ENCODE measurements at places on chromosomes 2 and 18.

- no peaks in the 10 kb centered on the region for H3K27me3 ChIP-seq
- DNase-seq: no peak
- H3K36me3 ChIP-seq: no peaks in the 10 kb centered on the region
- no peak overlapping the region for H3K4me3 ChIP-seq
- H3K4me1 ChIP-seq: no peaks in the 10 kb centered on the region
Observed at GRCh38 chr2:80519121-80519643, 214.6 kb upstream of the LRRTM1 start.

DNA sequence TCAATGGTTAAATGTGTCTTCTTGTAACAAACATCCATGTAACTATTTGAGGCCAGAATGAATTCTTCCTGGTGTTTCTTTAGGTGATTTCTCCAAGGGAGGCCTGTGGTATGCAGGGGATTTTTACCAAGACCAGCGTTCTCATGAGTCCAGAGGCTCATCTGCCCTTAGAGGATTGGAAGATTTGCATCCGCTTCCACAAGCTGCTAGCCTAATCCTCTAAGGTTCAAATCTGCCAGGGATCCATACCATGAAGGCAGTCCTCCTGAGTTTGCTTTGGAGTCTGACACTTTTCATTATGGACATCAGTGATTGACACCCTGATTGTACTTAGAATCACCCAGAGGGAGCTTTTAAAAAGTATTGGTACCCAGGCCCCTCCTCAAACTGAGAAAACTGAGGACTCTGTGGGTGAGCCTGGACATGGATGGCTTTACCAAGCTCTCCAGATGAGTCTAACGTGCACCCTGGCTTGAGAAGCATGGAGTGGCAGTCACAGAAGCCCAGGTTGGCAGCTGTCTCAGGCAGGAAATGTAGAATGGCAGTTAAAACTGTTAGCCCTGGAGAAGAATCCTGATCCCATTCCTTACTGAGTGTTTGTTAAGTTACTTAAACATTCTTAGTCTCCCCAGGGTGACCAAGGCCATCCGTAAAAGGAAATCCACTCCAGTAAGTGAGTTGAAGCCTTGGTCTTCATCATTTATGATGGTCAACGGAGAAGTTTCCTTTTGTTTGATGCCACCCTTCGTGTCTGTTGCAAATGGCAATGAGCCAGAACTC, 95.3 kb upstream of the RMDN2 start:
- H3K27ac ChIP-seq: peak overlapping the region; percentile 71
- no peak overlapping the region for H3K4me3 ChIP-seq
- H3K4me1 ChIP-seq: peaks cover 14% of the 10 kb centered on the region
- DNase-seq: no peak

DNA sequence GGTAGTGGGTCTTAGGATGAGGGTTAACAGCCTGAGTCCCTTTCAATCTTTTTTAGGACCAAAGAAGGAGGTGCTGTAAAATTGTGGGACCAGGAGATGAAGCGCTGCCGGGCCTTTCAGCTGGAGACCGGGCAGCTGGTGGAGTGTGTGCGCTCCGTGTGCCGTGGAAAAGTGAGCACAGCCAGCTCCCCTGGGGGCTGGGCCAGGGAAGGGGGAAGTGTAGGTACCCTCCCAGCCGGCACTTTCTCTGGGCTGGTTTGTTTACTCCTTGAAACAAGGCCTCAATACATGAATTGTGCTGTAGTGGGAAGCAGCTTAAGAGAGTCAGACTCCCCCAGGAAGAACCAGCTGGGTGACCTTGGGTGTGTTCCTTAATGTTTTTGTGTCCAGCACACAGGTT, 90.1 kb downstream of the RTN4 start:
- H3K27me3 ChIP-seq: no peaks in the 10 kb centered on the region
- H3K36me3 ChIP-seq: no peaks in the 10 kb centered on the region
- DNase-seq: no peak
- H3K4me1 ChIP-seq: no peaks in the 10 kb centered on the region
- no peak overlapping the region for H3K4me3 ChIP-seq

GRCh38 chr2:223929571-223930102, 15.5 kb downstream of the WDFY1 start:
- no peaks in the 10 kb centered on the region for H3K36me3 ChIP-seq
- no peak overlapping the region for H3K27ac ChIP-seq
- H3K4me1 ChIP-seq: no peaks in the 10 kb centered on the region
- no peak for DNase-seq
- H3K27me3 ChIP-seq: no peaks in the 10 kb centered on the region

DNA sequence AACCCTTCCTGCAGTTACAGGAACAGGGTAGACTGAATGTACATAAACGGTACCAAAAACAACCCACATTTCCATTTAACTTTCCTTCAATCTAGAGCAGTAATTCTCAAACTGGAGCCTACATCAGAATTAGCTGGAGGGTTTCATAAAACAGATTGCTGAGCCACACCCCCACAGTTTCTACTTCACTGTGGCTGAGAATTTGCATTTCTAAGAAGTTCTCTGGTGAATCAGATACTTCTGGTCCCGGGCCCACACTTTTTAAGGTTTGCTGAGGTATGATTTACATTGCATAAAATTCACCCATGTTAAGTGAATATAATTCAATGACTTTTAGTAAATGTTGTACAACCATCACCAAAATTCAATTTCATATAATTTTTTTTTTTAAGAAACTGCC, 113.7 kb downstream of the SRBD1 start:
- no peak overlapping the region for H3K27ac ChIP-seq
- H3K27me3 ChIP-seq: no peaks in the 10 kb centered on the region
- DNase-seq: no peak

- H3K27me3 ChIP-seq: no peaks in the 10 kb centered on the region
- no peaks in the 10 kb centered on the region for H3K4me1 ChIP-seq
- DNase-seq: no peak
- H3K27ac ChIP-seq: no peak overlapping the region
- no peaks in the 10 kb centered on the region for H3K36me3 ChIP-seq
- H3K4me3 ChIP-seq: no peak overlapping the region
Observed at GRCh38 chr18:42437646-42438045, 482.6 kb downstream of the PIK3C3 start.

- no peaks in the 10 kb centered on the region for H3K36me3 ChIP-seq
- H3K27me3 ChIP-seq: no peaks in the 10 kb centered on the region
- no peak overlapping the region for H3K27ac ChIP-seq
- no peaks in the 10 kb centered on the region for H3K4me1 ChIP-seq
- no peak overlapping the region for H3K4me3 ChIP-seq
Observed at GRCh38 chr2:176592216-176592615, 323.0 kb downstream of the MTX2 start.

DNA sequence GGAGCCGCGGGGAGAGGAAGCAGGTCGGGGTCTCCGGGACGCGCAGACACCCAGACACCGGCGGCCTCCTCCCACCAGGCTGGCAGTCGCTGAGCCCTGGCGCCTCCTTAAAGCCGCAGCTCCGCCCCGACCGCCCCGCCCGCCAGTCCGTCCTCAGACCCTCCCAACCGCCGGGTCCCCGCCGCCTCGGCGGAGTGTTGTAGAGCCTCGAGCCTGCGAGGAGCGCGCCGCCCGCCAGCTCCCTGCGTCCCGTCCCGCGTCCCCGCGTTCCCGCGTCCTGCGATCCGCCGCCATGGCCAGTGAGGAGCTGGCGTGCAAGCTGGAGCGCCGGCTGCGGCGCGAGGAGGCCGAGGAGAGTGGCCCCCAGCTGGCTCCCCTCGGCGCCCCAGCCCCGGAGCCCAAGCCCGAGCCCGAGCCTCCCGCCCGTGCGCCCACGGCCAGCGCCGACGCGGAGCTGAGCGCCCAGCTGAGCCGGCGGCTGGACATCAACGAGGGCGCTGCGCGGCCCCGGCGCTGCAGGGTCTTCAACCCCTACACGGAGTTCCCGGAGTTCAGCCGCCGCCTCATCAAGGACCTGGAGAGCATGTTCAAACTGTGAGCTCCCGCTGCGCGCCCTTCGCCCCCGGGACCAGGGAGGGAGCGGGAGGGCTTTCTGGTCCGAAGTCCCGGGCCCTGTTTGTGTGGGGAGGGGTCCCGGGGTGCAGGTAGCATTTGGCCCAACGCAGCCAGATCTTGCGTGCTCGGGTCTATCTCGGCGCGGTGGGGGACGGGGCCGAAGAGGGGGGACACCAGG, at the start of gene EFHD1:
TSS of gene EFHD1 (plus strand) at position 192 of the 793 bp plus-strand sequence. CDS start at position 293, 101 bp downstream.
- H3K36me3 ChIP-seq: no peaks in the 10 kb centered on the region
- peak within 1 kb of the TSS; percentile 62 for H3K4me3 ChIP-seq
- H3K27ac ChIP-seq: peak within 1 kb of the TSS; percentile 65
- no peaks in the 10 kb centered on the region for H3K4me1 ChIP-seq
- peaks cover 67% of the 10 kb centered on the region for H3K27me3 ChIP-seq

DNA sequence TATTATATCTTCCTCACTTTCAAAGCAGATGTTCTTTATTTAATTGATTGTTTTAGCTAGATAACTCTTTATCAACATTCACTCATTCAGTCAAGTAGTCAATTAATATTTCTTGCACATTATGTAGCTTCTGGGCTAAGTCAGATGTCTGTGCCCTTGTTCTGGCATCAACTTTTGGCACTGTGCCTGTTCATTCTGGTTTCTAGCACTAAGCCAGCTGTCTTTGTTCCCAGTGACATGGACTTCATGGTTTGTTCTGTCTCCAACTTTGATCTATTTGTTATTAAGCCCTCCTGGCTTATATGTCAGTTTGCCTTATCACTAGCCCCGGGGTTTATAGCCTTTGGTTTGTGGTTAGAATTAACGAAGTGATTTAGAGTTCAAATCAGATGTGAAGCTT, 247.9 kb upstream of the SYT4 start:
- no peaks in the 10 kb centered on the region for H3K27me3 ChIP-seq
- no peaks in the 10 kb centered on the region for H3K36me3 ChIP-seq
- no peaks in the 10 kb centered on the region for H3K4me1 ChIP-seq
- H3K4me3 ChIP-seq: no peak overlapping the region
- DNase-seq: no peak

GRCh38 chr2:211901226-211901846, 637.3 kb downstream of the ERBB4 start:
- no peak overlapping the region for H3K27ac ChIP-seq
- no peak overlapping the region for H3K4me3 ChIP-seq
- no peaks in the 10 kb centered on the region for H3K4me1 ChIP-seq
- no peak for DNase-seq

GRCh38 chr2:141770530-141770929, 360.3 kb downstream of the LRP1B start:
- no peaks in the 10 kb centered on the region for H3K27me3 ChIP-seq
- H3K4me3 ChIP-seq: no peak overlapping the region
- no peaks in the 10 kb centered on the region for H3K4me1 ChIP-seq
- H3K36me3 ChIP-seq: no peaks in the 10 kb centered on the region

DNA sequence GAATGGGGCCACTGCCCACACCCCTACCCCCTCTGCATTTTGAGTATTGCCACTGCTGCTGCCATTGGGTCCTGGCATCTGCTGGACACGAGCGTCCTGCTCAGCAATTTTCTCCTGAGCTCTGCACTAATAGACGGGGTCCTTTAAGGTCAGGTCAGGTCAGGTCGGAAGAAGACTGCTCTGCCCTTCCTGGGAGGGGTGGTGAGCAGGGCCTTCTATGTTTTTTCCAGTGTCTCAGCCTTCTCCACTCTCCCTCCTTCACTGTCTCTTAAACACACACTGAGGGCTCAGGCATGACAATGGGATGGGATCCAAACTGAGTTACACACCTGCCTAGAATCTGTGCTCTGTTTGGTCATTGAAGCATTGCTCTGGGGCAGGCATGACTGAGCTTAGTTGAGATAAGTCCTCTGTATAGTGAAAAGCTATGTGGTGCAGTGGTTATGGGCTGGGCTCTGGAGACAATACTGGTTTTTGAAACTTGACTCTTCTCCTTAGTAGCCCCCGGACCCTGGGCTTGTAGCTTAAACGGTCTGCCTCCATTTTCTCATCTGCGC, 10.6 kb downstream of the MYO1B start:
- no peaks in the 10 kb centered on the region for H3K36me3 ChIP-seq
- H3K4me1 ChIP-seq: no peaks in the 10 kb centered on the region
- DNase-seq: no peak
- no peak overlapping the region for H3K4me3 ChIP-seq
- no peaks in the 10 kb centered on the region for H3K27me3 ChIP-seq
- no peak overlapping the region for H3K27ac ChIP-seq

- H3K4me1 ChIP-seq: peaks cover 15% of the 10 kb centered on the region
- no peaks in the 10 kb centered on the region for H3K27me3 ChIP-seq
- H3K36me3 ChIP-seq: no peaks in the 10 kb centered on the region
- H3K4me3 ChIP-seq: no peak overlapping the region
Observed at GRCh38 chr2:156540706-156541105, 104.5 kb downstream of the GPD2 start.

GRCh38 chr2:12705742-12706141, 11.0 kb upstream of the TRIB2 start:
- no peaks in the 10 kb centered on the region for H3K36me3 ChIP-seq
- H3K4me1 ChIP-seq: peaks cover 19% of the 10 kb centered on the region
- H3K27ac ChIP-seq: no peak overlapping the region
- DNase-seq: no peak
- no peak overlapping the region for H3K4me3 ChIP-seq
- no peaks in the 10 kb centered on the region for H3K27me3 ChIP-seq

- no peaks in the 10 kb centered on the region for H3K36me3 ChIP-seq
- no peak overlapping the region for H3K4me3 ChIP-seq
- H3K27me3 ChIP-seq: no peaks in the 10 kb centered on the region
- no peak for DNase-seq
- H3K27ac ChIP-seq: no peak overlapping the region
Observed at GRCh38 chr2:216083464-216084281, 2.0 kb downstream of the TMEM169 start.

DNA sequence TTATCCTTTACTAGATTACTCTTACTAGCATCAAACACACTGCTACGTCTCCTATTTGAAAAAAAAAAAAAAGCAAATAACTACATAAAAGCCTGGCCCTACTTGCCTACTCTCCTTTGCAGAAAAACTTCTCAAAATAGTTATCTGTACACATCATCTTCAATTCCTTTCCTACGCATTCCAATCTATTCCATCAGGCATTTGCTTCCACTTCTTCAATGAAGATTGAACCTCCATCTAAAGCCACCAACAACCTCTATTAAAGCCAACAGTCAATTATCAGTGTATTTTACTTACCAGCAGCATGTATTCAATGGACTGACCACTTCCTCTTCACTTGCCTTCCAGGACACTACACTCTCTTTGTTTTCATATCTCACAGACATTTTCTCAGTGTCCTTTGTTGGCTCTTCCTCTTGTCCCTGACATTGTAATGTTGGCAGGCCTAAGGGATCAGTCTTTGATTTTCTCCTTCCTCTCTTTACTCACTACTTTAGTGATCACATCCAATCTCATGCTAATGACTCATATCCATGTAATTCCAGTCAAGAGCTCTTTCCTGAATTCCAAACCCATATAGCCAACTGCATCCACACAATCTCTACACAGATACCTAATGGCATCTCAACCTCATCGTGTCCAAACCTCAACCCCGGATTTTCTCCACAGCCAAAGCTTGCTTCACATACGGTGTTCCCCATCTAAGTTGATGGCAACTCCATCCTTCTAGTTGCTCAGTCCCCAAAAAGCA, 131.3 kb downstream of the CCDC148 start:
- H3K4me1 ChIP-seq: no peaks in the 10 kb centered on the region
- no peak overlapping the region for H3K4me3 ChIP-seq
- no peak for DNase-seq
- no peak overlapping the region for H3K27ac ChIP-seq
- H3K27me3 ChIP-seq: no peaks in the 10 kb centered on the region
- no peaks in the 10 kb centered on the region for H3K36me3 ChIP-seq

- H3K4me3 ChIP-seq: no peak overlapping the region
- H3K27me3 ChIP-seq: no peaks in the 10 kb centered on the region
- H3K36me3 ChIP-seq: no peaks in the 10 kb centered on the region
- DNase-seq: no peak
Observed at GRCh38 chr2:119489232-119489952, 34.9 kb downstream of the SCTR start.

- H3K27ac ChIP-seq: no peak overlapping the region
- H3K4me1 ChIP-seq: no peaks in the 10 kb centered on the region
- H3K36me3 ChIP-seq: no peaks in the 10 kb centered on the region
- DNase-seq: no peak
- H3K4me3 ChIP-seq: no peak overlapping the region
Observed at GRCh38 chr2:229521576-229521975, 192.8 kb downstream of the DNER start.
